T-cell (primary cell): ENCODE measurements at places on chromosomes 3 and 15.

DNA sequence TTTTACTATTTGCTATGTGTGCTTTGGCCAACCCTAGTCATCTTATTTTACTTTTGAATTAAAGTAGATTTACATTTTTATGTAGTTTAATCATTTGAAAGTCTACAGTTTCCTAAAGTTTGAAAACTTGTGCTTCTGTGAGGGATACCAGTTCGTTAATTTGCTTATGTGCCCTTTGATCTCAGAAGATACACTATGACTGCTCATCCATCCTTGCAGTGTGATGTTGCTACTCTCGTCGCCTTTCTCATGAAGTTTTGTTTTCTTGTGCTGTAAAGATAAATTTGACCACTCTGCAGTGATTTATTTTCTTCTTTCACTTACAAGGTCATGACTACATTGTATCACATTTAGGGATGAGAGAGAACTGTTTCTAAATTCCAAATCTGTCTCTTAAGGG, 16.3 kb downstream of the SNRPN start:
- DNase-seq: no peak

DNA sequence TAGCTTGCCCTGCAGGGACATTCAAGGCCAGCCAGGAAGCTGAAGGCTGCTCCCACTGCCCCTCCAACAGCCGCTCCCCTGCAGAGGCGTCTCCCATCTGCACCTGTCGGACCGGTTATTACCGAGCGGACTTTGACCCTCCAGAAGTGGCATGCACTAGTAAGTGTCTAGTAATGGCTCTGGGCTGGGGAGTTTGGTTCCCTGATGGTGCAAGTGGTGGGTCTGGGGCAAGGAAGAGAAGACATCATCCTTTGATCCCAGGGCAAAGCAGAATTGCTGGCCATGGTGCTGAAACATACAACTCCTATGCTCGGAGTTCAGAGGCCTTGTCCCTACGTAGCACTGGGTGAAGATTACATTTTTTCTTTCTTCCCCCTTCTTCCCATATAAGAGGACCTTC, 311.4 kb downstream of the EPHB1 start:
- DNase-seq: no peak

GRCh38 chr3:153285982-153286381, 124.0 kb downstream of the RAP2B start:
- DNase-seq: no peak

- DNase-seq: peak; percentile 75
Measured at GRCh38 chr3:101724329-101725193, at the start of gene CEP97. TSS of gene CEP97 (plus strand) at chr3:101724614. CDS start at chr3:101724677, 63 bp downstream.

DNA sequence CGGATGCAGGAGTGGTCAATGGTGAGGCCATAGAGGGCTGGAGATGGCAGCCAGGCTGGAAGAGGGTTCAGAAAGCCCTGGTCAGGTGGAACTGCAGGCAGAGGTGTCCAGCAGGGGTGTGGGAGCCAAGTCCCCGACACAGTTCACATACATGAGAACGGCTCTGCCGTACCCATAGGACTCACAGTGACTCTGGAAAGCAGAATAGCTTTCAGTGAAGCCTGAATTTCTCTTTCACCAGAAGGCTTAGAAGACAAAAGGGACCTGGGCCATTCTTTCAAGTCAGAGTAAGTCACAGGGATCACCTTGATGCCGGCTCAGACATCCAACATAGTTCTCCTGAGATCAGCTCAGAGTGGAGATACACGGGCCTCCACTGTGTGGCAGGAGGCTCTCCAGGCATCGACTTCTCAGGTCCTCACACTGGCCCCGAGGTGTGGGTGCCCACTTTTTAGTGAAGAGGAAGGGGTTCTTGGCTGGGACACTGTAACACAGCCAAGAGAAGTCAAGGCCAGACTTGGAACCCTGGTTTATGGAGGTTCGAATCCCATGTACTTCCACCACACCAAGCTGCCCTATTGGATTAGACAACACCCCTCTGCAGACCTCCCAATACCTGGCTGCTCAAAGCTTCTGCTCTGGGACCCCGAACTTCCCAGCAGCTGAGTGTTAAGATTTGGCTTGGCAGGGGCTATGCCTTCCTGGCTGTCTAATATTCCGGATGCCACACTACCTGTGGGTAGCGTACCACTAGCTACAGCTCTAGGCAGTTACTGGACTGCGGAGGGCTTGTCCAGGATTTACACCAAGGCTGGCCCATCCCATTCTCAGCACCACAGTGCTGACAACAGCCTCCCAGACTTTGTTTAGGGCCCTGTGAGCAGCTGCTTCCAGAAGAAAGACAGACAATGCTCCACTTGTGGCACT, 40.4 kb upstream of the RAB6B start:
- no peak for DNase-seq

DNA sequence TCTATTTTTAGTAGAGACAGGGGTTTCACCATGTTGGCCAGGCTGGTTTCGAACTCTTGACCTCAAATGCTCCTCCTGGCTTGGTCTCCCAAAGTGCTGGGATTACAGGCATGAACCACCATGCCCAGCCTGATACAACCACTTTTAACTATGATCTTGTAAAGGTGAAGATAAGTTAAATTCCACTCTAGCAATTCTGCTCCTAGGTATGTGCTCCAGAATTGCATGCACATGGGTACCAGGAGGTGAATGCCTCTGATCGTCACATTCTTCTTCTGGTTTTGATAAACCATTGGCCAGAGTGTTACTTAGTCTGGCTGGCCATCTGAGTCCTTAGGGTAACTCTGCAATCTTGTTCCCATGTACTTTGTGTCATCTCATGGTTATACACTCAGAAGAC, 22.3 kb downstream of the CSPG5 start:
- no peak for DNase-seq

GRCh38 chr3:69368129-69368741, 17.7 kb downstream of the FRMD4B start:
- DNase-seq: peak; percentile 35

DNA sequence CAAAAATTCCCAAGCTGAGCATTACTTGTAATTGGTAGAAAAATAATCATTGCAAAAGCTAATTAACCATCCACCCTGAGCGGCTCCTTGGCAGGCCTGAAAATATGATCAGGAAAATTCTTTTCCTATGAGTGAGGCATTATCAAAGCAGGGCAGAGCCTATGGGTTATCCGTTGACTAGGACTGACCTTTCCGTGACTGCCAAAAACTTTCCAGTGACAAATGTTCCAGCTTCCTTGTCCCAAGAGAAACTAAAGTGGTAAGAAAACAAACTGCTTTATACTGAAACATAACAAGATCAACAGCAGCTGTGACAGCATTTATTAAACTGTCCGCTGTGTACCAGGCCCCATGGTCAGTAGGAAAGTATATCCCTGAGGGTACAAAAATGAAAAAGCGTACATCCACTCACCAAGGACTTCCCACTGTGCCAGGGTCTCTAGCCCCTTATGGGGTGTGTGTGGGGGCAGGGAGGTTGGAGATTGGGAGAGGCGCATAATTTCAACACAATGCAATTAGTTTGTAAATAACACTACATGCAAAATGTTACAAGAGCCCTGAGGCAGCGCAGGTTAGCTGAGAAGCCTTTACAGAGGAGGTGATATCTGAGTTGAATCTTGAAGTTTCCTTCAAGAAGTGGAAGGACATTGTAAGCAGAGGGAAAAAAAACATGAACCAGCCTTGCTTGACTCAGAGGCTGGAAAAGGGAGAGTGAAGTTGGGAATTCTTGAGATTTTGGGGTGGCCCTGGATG, 8.5 kb downstream of the LIPC start:
- no peak for DNase-seq

DNA sequence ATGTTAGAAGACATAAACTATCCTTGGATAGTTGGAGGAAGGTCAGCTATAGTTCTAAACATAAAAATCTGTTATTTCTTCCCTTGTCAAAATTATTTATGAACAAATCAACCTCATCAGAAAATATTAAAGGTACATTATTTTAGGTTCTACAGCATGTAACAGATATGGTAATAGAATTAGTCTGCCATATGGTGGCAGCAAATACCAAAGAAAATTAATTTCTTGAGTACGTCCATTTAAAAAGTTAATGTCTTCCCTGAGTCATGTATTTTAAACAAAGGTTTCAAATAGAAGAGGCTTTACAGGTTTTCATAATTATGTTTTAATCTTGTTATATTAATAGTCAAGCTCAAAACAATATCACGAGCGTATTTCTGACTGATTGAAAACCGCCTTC, 17.9 kb upstream of the ANKRD28 start:
- DNase-seq: no peak

- DNase-seq: no peak
Measured at GRCh38 chr3:183185696-183186095, 23.2 kb upstream of the LAMP3 start.

DNA sequence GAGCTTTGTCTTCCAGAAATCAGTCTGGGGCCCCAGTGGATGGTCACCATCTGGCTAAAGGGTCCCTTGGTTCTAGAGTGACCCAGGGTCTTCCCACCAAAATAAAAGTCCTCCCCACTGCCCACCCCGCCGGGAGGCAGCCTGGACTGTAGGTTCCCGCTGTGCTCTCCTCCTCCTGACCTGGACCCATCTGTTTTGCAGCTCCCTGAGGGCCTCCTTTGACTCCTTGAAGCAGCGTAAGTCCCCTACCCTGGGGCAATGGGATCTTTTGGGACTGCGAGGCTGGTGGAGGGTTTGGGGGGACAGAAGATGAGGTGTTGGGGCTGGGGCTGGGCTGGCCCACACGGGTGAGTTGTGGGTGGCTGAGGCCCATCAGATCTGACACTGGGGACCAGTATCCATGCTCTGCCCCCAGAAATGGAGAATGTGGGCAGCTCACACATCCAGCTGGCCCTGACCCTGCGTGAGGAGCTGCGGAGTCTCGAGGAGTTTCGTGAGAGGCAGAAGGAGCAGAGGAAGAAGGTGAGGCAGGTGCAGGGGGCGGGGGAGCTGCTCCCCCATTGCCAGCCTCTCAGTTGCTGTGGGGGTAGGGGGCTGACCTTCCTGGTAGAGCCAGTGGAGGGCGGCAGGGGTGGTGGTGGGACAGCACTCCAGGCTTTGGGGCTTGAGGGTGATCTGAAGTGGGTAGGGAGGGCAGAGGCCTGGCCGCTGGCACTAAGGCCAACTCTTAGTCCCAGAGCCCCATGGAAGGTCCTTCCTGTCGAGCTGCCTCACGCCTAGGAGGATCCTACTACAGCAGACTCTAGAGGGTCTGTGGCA, 30.4 kb downstream of the PSTPIP1 start:
- DNase-seq: no peak

DNA sequence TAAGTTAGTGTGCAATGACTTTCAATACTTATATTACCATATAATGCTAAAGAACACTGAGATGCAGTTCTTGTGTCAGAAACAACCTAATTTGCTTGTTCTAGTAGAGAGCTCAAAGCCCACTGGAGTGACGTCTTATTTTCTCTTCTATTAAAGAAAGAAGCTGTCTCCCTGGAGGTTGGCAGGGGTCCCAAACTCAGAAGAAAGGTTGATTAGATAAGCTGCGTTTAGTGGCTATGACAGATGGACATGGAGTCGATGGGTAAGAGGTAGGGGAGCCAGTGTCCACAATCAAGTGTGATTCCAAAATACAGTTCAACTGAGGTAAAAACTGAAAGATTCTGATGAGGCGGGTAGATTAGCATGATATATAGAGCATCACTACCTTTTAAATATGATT, 363.6 kb downstream of the NLGN1 start:
- no peak for DNase-seq

DNA sequence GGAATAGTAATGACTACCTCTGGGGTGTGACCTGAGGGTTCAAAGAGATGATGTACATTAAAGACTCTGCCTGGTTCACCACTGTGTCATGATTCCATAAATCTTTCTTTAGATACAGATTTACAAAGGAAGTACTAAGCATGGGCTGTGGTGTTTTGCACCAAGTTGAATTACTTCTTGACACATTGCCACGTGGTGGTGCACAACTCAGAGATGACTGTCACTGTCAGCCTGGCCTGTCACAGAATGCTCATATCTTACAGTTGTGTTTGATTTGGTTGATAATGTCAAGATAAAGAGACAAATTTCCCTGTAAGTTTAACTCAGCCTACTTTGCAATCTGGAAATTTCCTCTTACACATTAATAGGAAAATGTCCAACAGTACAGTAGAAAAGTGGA, 3.2 kb downstream of the CTDSPL start:
- no peak for DNase-seq

- DNase-seq: no peak
Measured at GRCh38 chr3:170257145-170257544, 34.9 kb downstream of the PRKCI start.

DNA sequence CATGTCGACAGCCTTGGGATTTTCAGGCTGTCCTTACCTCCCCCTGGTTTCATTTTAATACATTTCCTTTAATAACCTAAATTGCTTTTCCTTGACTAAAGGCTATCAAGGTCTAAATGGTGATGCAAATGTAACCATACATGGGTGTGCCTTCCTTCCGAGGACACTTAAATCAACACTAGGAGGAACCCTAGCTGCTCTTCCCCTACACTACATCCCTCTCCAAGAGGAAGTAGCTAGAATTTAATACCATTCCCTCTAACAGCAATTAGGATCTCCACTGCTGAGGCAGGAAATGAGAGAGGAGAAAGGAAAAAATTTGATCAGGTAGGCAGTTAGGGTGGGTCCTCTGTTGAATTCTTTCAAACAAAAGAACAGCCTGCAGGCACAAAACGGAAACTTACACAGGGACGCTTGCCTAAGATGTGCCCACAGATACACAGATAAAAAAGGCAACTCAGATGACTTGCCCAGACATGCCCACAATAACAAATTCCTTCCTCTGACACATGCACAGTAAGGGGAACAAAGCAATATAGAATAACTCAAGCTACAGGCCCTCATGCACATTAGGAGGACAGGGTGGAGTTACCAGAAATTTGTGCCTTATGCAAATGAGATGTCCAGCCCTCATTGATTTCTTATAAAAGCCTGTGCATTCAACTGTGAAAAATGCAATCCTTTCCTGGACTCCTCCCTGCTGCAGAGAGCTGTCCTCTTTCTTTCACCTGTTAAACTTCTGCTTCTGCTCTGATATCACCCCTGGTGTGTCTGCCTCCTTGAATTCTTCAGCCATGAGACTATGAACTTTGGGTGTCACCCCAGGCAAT, 1024.4 kb upstream of the CADM2 start:
- no peak for DNase-seq

DNA sequence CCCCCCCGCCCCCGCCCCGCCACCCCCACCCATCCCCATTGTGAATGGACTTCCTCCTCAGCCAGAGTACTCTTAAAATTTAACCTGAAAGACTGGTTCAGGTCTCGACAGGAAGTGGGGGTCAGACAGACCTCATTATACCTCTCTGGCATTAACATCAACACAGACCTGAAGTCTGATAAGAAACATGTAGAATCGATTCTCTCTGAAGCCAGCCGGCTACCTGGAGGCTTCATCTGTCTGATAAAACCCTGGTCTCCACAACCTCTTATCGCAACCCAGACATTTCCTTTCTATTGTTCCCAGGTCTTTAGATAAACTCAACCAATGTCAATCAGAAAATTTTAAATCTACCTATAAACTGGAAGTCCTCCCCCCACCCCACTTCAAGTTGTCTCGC, 42.6 kb downstream of the SLCO2A1 start:
- DNase-seq: no peak

GRCh38 chr15:70160267-70160666, 62.5 kb upstream of the TLE3 start:
- no peak for DNase-seq
